Fibroblast of pulmonary artery (primary cell): ENCODE measurements at places on chromosomes 3 and 15.

- no peak for DNase-seq
These were observed 7.7 kb upstream of the ANKRD63 start for GRCh38 chr15:40290545-40290917.

GRCh38 chr3:164230385-164231094 lies 847.8 kb downstream of the SI start:
- no peak for DNase-seq

DNA sequence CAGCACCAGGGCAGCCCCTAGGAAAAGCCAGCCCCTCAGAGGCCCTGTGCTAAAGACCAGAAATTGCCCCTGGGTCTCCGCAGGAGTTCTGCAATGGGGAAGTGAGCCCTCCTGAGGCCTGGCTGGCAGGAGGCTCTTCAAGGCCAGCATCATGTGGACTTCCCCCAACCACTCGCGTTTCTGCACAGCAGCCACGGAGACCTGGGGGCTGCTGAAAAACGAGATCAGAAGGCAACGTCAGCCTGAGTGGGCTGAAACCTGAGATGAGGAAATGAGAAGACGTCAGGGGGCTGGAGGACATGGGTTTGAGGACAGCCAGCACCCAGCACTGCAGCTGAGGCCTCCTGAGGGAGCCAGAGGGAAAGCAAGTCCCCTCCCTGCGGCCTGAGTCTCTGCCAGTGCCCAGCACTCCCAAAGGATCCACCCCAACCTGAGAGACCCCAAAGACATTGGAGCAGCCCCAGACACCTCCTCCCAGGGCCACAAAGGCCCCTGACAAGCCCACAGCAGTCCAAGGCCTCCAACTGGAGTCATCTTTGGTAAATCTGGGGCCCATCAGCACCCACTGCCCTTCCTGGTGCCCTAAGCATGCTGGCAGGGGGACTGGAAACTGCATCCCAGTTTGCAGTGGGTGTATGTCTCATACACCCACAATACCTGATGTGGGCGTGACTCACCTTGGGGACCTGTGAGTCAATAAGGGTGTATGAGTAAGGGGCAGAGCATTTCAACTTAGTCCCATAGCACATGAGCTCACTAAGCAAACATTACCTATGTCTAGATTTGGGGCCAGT lies 29.2 kb upstream of the CYP11A1 start:
- no peak for DNase-seq

GRCh38 chr3:39814007-39814406 lies 4.6 kb downstream of the MYRIP start:
- DNase-seq: peak; percentile 74

DNA sequence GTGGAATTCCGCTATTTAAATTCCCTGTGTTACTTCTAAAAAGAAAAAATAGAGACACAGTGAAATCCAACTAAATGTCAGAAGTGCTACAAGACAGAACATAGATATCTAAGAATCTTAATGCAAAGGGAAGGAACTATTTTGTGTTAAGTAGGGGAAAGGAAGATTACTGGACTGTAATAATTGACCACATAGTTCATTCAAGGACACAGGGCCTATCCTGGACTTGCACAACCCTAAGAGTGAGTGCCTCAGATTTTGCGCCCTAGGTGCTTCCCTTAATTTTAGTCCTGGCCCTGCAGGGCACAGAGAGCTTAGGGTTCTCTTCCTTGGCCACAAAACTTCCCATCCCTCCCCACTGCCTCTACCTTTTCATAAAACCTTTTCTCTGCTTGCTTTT lies 3.5 kb upstream of the IL20RB start:
- DNase-seq: no peak

- no peak for DNase-seq
These were observed 105.0 kb upstream of the GOLGA6L6 start for GRCh38 chr15:20646529-20647142.

DNA sequence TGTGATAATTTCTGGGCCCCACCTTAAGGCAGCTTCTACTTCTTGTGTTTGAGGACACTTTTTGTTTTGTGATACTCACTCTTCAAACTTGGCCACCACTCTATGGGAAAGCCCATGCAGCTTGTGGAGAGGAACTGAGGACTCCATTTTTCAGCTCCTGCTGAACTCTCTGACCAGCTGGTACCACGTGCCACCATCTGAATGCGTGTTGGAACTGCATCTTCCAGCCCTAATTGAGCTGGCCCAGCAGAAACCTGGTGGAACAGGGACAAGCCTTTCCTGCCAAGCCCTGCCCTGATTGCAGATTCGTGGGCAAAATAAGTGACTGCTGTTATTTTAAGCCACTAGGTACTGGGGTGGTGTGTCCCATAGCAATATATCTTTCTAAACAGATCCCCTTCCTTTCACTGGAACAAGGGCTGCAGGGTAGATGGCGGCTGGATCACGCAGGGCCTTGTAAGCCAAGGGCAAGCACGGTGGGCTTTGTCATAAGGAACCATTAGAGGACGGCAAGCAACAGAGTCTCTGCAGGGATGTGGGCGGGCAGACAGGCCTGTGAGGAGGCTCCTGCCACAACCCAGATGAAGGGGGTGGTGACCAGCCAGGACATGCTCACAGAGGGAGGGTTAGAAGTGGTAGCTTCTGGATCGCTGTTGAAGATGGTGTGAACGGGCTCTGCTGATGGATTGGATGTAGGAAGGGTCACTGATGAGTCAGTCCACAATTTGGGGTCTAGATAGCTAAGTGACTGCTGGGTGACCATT lies 9.5 kb downstream of the H1-8 start:
- DNase-seq: no peak

GRCh38 chr3:29137601-29138000 lies 143.3 kb upstream of the RBMS3 start:
- no peak for DNase-seq

DNA sequence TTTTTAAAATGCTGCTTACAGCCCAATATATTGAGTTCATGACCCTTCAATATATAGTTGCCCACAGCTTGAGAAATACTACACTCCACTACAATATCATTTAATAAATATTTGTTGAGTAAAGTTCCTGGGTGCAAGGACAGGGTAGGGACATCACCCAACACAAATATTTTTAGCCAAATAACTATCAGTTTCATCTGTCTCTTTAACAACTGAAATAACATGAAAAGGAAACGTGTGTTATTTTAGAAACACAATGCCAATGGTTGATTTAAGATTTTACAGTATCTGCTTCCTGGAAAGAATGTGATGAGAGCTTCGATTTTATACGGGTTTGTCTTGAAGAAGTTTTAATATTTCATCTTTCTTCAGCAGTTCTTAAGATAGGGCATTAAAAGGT lies 67.7 kb upstream of the CDV3 start:
- no peak for DNase-seq

GRCh38 chr15:39868396-39868795 lies 51.7 kb downstream of the GPR176 start:
- no peak for DNase-seq

GRCh38 chr15:63849906-63850305 lies 16.2 kb upstream of the HERC1 start:
- no peak for DNase-seq

GRCh38 chr3:42025370-42026138 lies 63.7 kb upstream of the ULK4 start:
- DNase-seq: peak; percentile 98

- no peak for DNase-seq
These were observed 116.7 kb downstream of the LIPC start for GRCh38 chr15:58548308-58549012.

- DNase-seq: no peak
These were observed 64.9 kb downstream of the CDIN1 start for GRCh38 chr15:36644191-36644896.

DNA sequence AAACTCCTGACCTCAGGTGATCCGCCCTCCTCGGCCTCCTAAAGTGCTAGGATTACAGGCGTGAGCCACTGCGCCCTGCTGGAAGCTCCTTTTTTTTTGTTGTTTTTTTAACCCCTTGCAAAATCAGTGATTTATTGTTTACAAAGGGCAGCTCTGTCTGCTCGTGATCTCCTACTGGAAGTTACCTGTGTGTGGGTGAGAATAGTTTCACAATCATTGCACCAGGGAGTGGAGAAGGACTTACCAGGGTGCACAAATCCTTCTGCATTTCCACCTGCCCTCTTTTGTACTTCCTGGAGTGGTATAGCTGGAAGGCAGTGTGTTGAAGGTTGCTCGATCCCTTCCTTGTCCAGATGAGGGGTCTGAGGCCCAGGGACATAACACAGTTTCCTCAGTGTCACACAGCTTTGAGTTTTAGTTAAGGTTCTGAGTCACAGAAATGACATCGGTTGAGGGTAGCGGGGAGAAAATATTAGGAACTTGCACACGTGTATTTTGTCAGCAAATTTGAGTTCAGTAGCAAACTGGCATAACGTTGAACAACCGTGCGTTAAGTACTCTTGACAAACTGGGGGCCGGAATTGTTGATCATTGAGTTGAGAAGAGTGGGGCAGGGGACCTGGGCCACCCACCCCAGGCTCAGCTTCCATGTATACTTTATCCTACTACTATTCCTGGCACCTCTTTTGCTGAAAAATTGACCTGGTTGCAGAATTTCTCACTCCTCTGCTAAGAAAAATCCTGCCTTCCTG lies 11.3 kb upstream of the TRAK1 start:
- no peak for DNase-seq

DNA sequence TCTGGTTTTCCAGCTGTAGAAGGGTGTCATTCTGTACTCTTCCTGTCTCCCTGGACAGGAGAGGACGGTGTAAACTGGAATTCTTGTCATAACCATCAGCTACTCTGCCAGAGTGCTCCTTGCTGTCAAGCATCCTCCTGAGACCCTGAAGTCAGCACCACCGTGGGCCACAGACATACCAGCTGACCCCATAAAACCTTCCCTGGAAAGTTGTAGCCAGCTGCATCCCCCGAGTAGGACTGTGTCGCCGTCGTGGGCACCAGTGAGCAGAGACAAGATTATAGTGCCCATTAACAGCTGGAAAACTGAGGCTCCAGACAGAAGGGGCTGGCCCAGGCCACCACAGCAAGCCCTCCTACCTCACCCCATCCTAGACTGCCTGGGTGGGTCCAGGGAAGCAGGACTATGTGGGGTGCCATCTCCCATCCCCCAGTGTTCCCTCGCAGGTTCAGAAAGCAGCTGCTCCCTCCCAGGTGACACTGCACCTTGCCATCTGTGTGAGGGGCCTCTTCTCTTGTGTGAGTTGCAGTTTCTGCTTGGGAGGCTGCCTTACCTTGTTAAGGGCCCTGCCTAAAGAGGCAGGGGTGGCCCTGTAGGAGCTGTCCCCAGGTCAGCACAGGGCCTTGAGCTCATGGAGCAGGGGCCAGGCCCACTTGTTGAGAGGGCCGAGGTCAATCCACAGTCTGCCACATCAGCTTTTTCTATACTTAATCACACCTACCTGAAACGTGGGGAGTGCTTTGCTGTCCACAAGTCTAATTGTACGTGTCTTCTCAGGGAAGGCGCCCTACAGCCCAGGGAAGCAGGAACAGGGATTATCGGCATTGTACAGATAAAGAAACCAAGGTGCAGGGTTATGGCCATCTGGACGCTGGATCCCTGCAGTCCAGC lies 191.9 kb upstream of the LINGO1 start:
- no peak for DNase-seq

DNA sequence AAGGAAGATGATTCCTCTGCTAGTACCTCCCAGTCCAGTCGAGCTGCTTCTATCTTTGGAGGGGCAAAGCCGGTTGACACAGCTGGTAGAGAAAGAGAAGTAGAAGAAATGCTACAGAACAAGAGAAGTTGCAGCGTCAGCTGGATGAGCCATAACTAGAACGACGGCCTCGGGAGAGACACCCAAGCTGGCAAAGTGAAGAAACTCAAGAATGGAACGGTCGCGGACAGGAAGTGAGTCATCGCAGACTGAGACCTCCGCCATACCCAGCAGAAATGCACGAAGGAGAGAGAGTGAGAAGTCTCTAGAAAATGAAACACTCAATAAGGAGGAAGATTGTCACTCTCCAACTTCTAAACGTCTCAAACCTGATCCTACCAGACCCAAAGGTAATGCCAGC lies 19.0 kb upstream of the PARP14 start:
- DNase-seq: no peak

DNA sequence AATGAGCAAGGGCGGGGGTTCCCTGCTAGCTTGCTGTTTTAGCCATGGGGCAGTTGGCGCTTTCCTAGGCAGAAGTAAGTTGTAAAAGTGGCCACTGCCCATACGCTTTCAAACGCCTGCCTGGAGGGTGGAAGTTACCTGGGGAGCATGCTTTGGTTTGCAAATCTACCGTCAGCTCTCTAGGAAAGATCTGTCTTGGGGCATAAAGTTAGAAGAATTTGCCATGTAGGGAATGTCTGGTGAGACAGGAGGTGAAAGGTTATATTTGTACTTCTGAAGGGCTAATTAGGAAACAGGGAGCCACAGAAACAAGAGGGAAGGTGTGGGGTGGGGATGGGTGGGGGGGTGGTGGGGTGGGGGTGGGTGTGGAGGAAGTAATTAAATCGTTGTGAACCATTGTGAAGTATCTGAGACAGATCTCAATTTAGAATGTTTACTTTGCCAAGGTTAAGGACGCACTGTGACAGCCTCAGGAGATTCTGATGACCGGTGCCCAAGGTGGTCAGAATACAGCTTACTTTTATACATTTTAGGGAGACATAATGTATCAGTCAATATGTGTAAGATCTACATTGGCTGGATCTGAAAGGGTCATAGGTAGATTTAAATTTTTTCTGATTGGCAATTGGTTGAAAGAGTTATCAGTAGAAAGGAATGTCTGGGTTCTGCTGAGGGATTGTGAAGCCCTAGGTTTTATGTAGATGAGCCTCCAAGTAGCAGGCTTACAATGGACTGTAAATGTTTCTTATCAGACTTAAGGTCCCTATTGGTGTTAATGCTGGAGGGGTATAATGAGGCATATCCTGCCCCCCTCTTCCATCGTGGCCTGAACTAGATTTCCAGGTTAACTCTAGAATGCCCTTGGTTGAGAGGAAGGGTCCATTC lies 62.0 kb upstream of the GCNT3 start:
- no peak for DNase-seq

GRCh38 chr15:97517737-97518136 lies 442.8 kb upstream of the ARRDC4 start:
- DNase-seq: peak; percentile 35

DNA sequence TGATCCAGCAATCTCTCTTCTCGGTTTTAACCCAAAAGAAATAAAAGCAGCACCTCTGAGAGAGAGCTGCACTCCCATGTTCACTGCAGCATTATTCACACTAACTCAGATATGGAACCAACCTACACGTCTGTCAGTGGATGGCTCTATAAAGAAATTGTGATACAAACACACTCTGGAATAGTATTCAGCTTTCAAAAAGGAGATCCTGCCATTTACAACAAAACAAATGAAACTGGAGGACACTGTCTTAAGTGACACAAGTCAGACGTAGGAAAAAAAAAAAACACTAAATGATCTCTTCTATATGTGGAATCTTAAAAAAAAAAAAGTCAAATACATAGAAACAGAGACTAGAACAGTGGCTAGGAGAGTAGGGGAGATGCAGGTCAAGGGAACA lies 9.2 kb downstream of the HERC1 start:
- no peak for DNase-seq
